ENCODE measurements at places on chromosomes 1 and 21.

DNA sequence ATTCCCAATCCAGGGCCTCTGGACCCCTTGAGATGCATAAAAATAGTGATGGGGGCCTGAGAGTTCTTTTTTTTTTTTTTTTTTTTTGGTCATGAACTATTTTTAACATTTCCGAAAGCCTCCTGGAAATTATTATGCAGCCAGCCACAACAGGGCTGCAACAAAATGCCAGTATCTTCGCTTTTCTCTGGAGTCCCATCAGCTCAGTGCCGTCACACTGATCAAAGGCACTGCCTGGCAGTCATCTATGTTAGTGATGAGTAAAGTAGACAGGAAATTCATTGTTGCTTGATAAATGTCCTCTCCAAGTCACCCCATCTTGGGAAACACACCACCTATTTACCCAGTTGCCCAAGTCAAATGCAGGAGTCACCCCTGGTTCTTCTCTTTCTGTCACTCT, 15.2 kb upstream of the PEF1 start:
- no peak for DNase-seq

- DNase-seq, result no peak
These were observed 45.9 kb upstream of the DPH5 start for GRCh38 chr1:101071470-101071891.

DNA sequence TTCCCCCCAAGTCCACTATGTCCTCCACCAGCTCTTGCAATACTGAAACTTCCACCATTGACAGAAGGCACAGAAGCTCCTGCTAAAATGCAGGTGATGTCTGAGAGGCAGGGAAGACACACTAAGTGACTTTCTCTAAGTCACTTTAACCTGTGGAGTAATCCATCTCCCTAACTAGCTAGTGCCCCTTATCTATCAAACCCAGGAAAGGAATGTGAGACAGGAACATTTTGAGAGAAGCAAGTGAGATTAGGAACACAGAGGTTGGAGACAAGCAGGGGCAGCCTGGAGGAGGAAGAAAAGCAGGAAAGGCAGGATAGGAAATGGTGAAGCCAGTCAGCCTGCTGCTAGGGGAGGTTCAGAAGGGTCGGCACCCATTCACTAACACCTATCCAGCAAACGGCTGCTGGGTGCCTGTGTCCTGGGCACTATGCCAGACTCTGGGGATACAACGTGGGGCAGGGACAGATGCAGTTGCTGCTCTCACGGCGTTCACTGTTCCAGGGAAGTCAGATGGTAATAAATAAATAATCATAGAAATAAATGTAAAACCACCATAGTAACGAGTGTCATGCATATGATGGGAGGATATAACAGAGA, 7.0 kb downstream of the GPA33 start:
- no peak for DNase-seq

DNA sequence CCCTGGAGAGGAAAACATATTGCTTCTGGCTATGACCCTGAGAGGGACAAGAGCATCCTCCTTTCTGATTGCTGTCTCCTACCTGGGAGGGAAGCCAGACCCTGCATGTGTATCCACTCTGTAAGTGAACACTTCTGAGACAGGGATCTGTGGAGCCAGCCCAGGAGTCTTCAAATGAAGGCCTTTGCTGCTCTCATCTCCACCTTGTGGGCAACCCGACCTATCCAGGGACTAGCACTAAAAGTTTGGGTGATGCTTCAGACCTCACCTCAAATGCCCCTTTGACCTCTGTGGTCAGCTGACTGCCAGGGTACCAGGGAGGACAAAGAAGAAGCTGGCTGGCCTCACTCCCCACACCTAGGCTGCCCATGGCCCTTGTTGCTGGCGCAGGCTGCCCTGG, 64.7 kb downstream of the KCND3 start:
- DNase-seq, result no peak

GRCh38 chr1:91397605-91398004, 7.0 kb downstream of the HFM1 start:
- no peak for DNase-seq

DNA sequence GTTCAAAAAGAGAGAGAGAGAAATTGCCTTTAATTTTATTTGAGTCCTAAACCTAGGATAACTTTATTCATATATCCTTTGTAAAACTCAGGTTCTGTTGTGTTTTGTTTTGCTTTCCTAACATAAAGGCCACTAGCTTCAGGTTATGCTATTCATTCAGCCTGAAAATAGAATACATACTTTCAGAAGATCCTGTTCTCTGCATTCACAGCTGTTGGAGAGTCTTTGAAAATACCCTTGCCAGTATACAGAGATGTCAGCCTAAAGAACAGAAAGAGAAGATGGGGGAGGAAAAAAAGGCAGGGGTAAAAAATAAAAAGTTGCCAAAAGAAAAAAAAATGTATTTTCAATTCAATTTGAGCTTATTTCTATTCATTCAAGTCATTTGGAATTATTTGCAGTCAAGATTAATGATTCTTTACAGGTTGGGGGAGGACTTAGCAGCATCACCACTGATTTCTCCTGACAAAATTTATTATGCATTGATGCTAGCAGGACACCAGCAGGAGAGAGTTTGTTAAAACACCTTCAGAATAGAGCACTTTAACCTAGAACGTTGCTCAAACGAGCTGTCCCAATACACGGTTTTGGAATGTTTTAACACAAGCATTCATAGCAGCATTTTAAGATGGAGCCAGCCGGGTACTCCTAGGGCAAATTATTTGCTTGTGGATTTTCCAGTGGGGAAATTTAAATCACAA, 318.5 kb downstream of the NTNG1 start:
- no peak for DNase-seq

- DNase-seq, result peak; percentile 86
These were observed 681 bp downstream of the B4GALT2 start for GRCh38 chr1:43979528-43980254.

DNA sequence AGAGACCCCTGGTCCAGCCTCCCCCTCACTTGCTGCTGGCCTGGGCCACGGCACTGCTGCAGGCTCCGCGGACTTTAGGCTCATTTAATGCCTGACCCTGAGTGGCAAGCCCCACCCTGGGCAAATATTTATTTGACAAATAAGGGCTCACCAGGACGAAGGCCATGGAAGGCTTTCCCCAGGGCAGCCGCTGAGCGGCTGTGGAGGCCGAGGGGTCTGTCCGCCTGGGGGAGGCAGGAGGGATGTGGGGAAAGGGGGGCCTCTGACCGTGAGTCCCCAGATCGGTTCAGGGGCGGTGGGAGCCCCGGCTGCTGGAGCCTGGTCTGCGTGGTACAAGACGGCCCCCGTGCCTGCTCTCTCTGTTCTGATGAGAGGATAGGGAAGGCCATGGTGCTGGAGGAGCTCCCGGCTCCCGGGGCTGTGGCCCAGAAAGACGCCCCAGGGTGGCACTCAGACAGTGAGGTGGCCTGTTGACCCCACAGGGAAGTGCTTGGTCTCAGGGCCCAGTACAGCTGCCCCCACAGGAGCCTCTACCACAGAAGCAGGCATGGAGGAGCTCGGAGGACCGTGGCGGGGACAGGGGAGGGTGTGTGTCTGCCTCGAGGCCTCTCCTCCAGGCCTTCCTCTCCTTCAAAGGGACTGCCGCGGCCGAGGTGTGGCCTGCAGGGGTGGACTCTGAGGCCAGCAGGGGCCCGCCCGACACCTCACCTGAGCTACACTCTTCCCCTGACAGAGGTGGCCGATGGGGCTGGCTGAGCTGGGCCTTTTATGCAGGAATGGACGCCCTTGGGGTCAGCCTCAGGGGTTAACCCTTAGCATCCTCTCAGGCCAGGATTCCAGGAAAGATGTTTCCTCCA, 9.1 kb upstream of the C1orf159 start:
- DNase-seq, result peak; percentile 97

DNA sequence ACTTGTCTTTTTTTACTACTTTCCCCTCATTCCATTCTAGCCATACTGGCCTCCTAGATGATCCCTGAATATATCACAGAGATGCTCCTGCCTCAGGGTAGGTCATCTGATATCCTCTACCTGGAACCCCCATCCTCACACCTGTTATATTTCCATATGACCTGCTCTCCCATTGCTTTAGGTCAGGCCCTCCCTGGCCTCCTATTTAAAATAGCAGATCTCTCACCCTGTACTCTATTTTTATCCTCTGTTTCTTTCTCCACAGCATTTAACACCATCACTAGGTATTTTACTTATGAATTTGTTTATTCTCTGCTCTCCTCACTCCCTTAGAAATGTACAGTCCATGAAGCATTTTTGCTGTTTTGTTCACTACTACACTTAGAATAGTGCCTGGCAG, 13.6 kb downstream of the PIK3R3 start:
- no peak for DNase-seq

GRCh38 chr1:17119076-17119772, at the start of gene PADI2:
Gene PADI2, minus strand, starts transcription at chr1:17119451. Its CDS starts 80 bp downstream, at chr1:17119371.
- DNase-seq, result no peak

GRCh38 chr1:151547119-151547899, 7.2 kb downstream of the TUFT1 start:
- peak; percentile 52 for DNase-seq

GRCh38 chr1:205348554-205349487, 7.9 kb downstream of the KLHDC8A start:
- no peak for DNase-seq

GRCh38 chr1:178986204-178986603, 39.5 kb upstream of the FAM20B start:
- DNase-seq, result no peak

- no peak for DNase-seq
These were observed 11.6 kb upstream of the CD46 start for GRCh38 chr1:207740207-207740606.

DNA sequence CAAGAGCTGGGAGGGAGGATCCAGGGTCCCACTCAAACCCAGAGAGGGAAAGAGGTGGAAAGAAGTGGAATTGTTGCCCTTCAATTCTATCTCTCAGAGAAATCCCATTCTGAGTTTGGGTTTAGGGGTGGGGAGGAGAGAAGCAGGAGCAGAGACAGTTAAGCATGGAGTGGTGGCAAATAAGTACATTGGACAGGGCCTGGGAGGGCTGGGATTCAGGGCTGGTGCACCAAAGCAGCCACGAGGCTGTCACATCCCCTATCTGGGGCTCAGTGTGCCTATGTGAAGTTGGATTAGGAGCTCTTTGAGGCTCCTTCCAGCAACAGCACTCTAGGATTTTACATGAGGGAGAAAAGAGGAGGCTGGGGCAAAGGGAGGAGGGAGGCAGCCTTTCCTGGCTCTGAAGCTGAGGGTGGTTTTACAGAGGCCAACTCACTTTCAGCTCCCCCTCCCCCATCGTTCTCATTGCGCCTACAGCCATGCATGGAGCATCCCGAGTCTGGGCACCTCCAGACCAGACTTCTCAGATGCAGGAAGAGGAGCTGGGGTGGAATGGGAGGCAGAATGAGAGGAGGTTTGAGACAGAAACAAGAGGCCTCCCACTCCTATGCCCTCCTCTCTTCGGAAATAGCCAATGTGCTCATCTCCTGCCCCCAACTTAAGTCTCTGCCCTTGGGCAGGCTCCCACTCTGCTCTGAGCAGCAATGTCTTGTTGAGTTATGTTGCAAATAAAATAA, 3.0 kb upstream of the SYT6 start:
- no peak for DNase-seq

GRCh38 chr1:27655151-27655937, 16.6 kb downstream of the IFI6 start:
- DNase-seq, result no peak

- no peak for DNase-seq
These were observed 149.1 kb downstream of the PRDM16 start for GRCh38 chr1:3217979-3218679.

- DNase-seq, result peak; percentile 54
These were observed at the start of gene STUM for GRCh38 chr1:226548256-226549093. Gene STUM, plus strand, starts transcription at chr1:226548764. Its CDS starts 141 bp downstream, at chr1:226548905.

GRCh38 chr1:166282391-166283137, 115.8 kb upstream of the FAM78B start:
- DNase-seq, result no peak

DNA sequence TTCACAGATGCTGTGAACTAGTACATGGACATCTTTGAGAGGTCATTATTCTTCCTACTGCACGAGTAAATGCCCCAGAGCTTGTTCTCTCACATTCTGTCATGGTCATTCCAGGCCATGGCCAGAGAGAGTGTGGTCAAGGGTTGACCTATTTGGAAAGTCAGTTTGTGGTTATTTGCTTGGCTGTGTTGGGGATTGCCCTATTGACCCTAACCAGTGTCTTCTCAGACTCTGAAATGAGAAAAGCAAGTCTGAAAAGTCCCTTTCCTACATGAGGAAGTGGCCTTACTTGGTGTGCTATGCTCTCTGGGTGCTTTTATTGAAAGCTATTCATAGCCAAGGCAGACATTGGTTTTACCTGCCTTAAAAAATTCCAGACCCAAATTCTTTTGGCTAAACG, 26.6 kb downstream of the CLIC6 start:
- DNase-seq, result no peak

- DNase-seq, result no peak
These were observed 10.5 kb upstream of the RYR2 start for GRCh38 chr1:237031480-237031879.

- DNase-seq, result no peak
These were observed 19.2 kb downstream of the SYT6 start for GRCh38 chr1:114134518-114134917.

DNA sequence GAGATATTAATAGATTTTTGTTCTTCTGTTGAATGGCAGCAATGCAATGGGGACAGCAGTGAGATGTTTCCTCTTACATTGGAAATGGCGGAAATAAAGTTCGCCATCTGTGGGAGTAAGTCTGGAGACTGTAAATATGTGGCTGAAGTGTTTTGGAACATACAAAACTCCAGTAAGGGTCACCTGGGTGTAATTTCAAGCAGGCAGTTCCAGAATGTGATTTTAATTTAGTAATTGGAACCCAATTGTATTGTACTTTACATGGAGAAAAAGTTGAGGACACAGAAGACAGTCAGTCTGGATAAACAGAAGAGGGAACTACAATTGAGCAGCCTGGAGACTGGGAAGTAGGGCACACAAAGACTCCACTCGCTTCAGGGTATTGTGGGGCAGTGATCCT, 108.6 kb downstream of the NTMT2 start:
- no peak for DNase-seq

DNA sequence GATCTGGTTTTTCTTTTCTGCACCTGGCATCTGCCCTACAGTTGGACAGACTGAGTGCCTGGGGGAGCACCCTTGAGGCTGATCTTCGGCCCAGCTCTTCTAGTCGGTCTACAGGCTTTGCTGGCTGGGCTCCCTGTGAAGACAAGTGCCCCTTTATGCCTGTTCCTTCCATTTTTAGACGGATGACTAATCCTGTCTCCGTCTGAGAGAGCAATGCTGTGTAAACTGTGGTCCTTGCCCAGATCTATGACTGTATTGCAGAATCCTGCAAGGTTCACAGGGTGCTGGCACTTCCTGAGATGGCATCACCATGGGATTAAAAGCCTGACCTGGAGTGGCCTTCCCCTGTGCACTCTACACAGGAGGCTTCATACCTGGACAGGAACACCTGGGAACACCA, 47.6 kb upstream of the SAMD13 start:
- DNase-seq, result no peak

GRCh38 chr1:91314643-91315042, 90.0 kb downstream of the HFM1 start:
- DNase-seq, result no peak

GRCh38 chr1:162928141-162928540, 67.2 kb upstream of the CCDC190 start:
- DNase-seq, result no peak

DNA sequence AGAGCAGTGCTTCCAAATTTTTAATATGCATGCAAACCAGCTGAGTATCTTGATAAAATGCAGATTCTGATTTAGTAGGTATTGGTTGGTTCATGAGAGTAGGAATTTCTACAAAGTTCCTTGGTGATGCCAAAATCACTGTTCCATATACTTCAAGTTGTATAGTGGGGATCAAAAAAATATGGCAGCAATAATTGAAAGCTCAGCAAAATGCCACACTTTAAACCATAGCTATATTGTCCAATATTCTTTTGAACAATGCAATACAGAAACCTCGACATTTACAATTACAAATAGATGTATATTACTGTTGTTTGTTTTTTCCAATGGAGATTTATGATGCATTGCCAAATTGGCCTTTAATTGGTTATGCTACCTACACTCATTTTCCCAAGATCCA, 55.7 kb upstream of the NCAM2 start:
- DNase-seq, result no peak
